ENCODE measurements at places on chromosomes 7 and 10. TPM values are rescaled to one million over a fixed set of nuclear protein-coding genes. Genes with fewer than 3 reads are reported as not detected.

Gene HOXA5
- total RNA-seq, result 1.2 TPM

Gene CALN1
- not detected for total RNA-seq

Gene NUDT13
- 1.1 TPM for total RNA-seq

Gene NAMPT
- total RNA-seq, result 252 TPM

Gene MBL2
- total RNA-seq, result not detected

Gene CUBN
- 3.4 TPM for total RNA-seq

Gene PITX3
- 0.13 TPM for total RNA-seq

Gene MAD1L1
- total RNA-seq, result 38.5 TPM

Gene NPC1L1
- total RNA-seq, result 0.07 TPM

Gene LMBR1
- total RNA-seq, result 56.6 TPM

Gene TLX1
- total RNA-seq, result not detected

Gene RINT1
- 14.8 TPM for total RNA-seq

Gene PIK3AP1
- not detected for total RNA-seq

Gene PILRA
- total RNA-seq, result not detected

Gene TNS3
- 74.0 TPM for total RNA-seq

Gene CYP3A5
- not detected for total RNA-seq

Gene CPSF4
- 24.5 TPM for total RNA-seq

Gene SRRM3
- 0.26 TPM for total RNA-seq

Gene PDE6C
- not detected for total RNA-seq

Gene MACROH2A2
- total RNA-seq, result 4.6 TPM

Gene ELN
- total RNA-seq, result 82.6 TPM

Gene NME8
- total RNA-seq, result not detected

Gene CYP2C9
- total RNA-seq, result not detected

Gene PRRT4
- total RNA-seq, result 0.13 TPM

Gene TM9SF3
- total RNA-seq, result 145 TPM

Gene CYP3A7
- total RNA-seq, result not detected

Gene TMEM236
- 0.07 TPM for total RNA-seq

Gene ZNF503
- total RNA-seq, result 19.7 TPM

Gene SSC4D
- total RNA-seq, result 0.65 TPM

Gene ZCCHC24
- 33.8 TPM for total RNA-seq

Gene GRID2IP
- total RNA-seq, result not detected

Gene SPAM1
- not detected for total RNA-seq

Gene MYH16
- not detected for total RNA-seq

Gene NOBOX
- total RNA-seq, result not detected

Measured in smooth muscle cell of the pulmonary artery (primary cell).